ENCODE measurements at places on chromosomes 11 and 22. TPM values are rescaled to one million over a fixed set of nuclear protein-coding genes. Genes with fewer than 3 reads are reported as not detected.

DNA sequence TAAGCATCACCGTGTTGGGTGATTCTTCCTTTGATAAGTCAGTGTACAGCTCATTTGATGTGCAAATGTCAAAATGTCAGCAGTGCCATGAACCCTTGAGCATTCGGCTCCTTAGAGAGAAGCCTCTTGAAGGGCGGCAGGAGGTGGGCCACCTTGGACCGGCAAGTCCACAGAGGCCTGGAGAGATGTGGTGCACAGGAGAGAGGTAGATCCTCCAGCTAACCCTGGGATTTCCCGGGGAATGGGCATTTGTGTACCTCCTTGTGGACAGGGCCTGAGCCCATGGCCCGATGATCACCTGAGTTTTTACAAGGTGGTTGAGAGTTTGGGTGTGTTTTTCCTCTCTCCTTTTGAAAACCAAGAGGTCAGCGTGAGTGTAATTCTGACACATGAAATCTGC, 133.2 kb upstream of the RCN1 start:
- no peak for DNase-seq

DNA sequence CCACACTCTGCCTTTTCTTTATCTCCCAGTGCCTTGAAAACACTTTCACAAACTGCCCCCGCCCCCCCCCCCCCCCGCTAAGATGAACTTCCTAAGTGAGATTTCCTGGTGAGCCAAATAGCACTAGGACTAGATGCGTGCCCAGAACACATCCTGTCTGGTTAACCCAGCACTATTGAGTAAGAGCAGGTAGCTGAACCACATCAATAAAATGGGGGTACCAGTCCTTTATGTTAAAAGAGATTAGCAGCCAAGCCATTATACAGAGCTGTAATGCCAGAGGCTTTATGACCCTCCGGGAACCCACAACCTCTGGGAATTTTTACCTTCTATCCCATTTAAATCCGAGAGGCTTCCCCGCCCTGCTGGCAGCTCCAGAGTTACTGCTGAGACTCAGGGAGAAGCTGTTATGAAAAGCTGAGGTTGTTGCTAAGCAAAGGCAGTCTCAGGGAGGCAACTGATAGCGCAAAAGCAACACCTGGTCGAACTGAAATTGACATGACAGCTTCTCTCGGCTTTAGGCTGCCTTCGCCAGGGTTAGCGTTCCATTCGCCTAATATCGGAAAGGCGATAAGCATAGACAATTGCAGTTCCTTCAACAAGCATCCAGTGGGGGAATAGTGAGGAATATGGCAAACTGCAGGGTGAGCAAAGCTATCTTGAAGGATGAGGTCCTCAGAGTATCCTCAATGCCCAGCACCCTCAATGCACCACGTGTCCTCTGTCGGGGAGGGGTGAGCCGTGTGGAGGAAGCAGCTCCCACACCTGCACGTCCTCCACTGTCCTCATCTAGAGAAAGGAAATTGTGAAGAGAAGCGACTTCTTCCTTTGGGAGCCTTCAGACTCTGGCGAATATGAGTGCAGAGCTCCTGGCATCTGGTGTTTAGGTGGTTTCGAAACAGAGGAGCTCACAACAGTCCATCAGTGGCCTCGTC, 977.0 kb downstream of the NTM start:
- DNase-seq = no peak

ASRGL1 gene
- 9.2 TPM for total RNA-seq

UPK2 gene
- total RNA-seq = not detected

Data from cardiac septum (tissue), 1 donor.